ENCODE measurements at places on chromosomes 4 and X. TPM values are rescaled to one million over a fixed set of nuclear protein-coding genes. Genes with fewer than 3 reads are reported as not detected.

Gene SPACA5
- not detected for total RNA-seq

Gene ABLIM2
- 0.23 TPM for total RNA-seq

Gene CACNA1F
- total RNA-seq, result not detected

Gene NDST3
- not detected for total RNA-seq

Gene GABRE
- 20.2 TPM for total RNA-seq

Gene OGT
- 35.3 TPM for total RNA-seq

Gene ADH1C
- not detected for total RNA-seq

Gene SLC4A4
- 0.14 TPM for total RNA-seq

Gene RBM47
- total RNA-seq, result 44.1 TPM

Gene AMBN
- not detected for total RNA-seq

Gene TRIM60
- not detected for total RNA-seq

Gene LDB2
- not detected for total RNA-seq

Gene CD99L2
- 24.6 TPM for total RNA-seq

Gene BEX5
- total RNA-seq, result 0.79 TPM

Gene RAP1GDS1
- total RNA-seq, result 36.2 TPM

Gene VEGFC
- 26.8 TPM for total RNA-seq

Gene SPP1
- not detected for total RNA-seq

Gene HDX
- 0.49 TPM for total RNA-seq

Gene MAGEB2
- not detected for total RNA-seq

Gene SSX2
- total RNA-seq, result not detected

Gene GPC4
- total RNA-seq, result 3.3 TPM

Gene SMR3B
- not detected for total RNA-seq

Gene DHX15
- 131 TPM for total RNA-seq

Gene GAK
- total RNA-seq, result 96.4 TPM

Gene PAGE3
- not detected for total RNA-seq

Gene PLK4
- total RNA-seq, result 9.7 TPM

Gene RENBP
- 0.09 TPM for total RNA-seq

Gene SASH3
- not detected for total RNA-seq

Gene MSX1
- 0.14 TPM for total RNA-seq

Gene IL3RA
- total RNA-seq, result not detected

Gene ADH1A
- not detected for total RNA-seq

Gene SYTL5
- 2.7 TPM for total RNA-seq

Gene GJB1
- not detected for total RNA-seq

Gene PLRG1
- total RNA-seq, result 53.6 TPM

Gene LRAT
- 1.4 TPM for total RNA-seq

Gene NR3C2
- 0.14 TPM for total RNA-seq

Gene DGAT2L6
- not detected for total RNA-seq

Gene STARD8
- total RNA-seq, result not detected

Gene TLR6
- 1.6 TPM for total RNA-seq

Measured in airway epithelial cell (primary cell).